Vagina (tissue), 2 donors: ENCODE measurements at places on chromosomes 13 and 19.

DNA sequence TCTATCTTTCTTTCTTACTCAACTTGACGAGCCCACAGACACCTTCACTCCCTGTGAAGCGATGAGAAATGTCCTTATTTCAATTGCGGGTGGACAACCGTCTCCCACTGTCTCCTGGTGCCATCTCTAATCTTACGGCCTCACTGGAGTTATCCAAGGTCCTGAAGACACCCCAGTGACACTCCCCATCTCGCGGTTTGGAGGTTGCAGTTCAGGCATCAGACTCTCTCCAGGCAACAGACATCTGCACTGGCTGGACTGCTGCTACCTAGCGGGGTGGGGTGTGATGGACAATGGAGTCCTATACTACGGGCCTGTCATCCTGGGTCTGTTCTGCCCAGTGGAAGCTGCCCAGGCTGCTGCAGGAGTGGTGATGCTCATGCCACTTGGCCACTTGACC lies 18.3 kb upstream of the IRS2 start:
- no peak for DNase-seq

GRCh38 chr19:43620061-43621001 lies 902 bp upstream of the ZNF428 start:
- no peak for DNase-seq

DNA sequence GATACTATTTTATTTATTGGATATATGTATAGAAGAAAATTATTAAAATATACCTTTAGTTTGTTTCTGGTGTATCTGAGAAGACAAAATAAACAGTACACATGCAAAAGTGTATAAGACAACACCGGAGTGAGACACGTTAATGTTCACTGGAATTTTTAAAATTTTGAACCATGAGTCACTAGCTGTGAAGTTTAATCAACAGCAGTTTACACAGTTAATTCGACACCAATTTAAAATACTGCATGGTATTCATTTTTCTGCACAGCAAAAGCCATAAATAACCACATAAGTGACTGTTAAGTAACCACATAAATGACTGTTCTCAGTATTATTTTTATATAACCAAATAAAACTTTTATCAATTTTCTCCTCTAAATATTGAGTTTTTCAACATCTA lies 418.7 kb upstream of the NBEA start:
- DNase-seq, result no peak

GRCh38 chr19:10748927-10749434 lies 31.1 kb downstream of the DNM2 start:
- no peak for DNase-seq

GRCh38 chr19:48443256-48443655 lies 2.5 kb upstream of the GRWD1 start:
- no peak for DNase-seq

DNA sequence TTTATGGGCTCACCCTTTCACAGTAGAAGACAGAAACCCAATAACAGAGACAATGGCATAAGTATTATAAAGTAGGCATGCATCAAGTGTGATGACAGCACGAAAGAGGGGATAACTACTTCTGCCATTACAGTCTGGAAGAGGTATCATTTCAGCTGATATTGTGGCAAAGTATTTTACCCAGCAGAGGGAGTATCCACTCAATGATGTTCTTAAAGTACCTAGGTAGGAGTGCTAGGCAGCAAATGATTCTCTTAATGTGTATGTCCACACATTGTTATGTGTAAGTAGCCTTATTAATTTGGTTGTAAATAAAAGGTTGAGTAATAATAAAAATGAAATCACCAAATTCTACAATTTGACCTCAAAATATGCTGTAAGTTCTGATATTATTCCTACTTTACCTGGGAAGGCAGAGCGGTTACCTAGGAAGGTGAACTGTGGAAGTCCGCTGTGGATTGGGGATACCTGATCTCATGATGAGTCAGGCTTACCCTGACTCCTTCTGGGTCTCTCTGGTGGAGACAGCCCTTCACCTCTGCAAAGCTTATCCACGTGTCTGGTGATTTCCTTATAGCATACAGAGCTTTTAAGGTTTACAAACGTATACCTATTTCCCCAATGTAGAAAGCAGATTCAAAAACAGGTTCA lies 4.1 kb upstream of the UBAC2 start:
- DNase-seq, result no peak

GRCh38 chr13:42409075-42409474 lies 137.1 kb downstream of the AKAP11 start:
- no peak for DNase-seq

DNA sequence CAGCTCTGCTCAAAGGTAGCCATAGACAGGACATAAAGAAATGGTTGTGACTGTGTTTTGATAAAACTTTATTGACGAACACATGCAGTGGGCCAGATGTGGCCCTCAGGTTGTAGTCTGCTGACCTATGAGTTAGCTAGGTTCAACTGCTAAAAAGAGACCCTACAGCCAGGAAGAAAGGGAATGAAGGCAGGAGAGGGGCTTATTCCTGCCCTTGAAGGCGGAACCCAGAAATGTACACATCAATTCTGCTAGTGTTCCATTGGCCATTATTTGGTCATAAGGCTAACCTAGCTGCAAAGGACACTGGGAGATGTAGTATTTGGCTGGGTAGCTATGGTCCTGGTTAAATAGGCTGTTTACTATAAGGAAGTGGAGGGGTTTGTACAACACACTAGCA lies 18.0 kb downstream of the APBA3 start:
- no peak for DNase-seq

DNA sequence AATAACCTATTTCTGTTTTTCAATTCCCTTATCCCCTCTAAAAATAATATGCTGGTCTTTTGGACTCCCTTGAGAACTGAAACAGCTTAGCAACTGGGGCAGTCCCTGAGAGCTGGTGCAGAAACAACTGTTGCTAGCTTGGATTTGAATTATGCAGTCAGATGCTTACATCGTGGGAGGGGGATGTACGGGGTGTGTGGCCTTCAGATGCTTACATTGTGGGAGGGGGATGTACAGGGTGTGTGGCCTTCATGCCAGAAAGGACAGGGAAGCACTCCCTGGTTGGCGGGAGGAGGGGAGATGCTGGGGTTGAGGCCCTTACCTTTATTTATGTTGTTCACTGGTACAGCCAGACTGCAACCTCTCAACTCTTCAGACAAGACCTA lies 25.6 kb downstream of the LRCH1 start:
- DNase-seq, result no peak

- DNase-seq, result no peak
These were observed 14.8 kb downstream of the LYPD3 start for GRCh38 chr19:43450545-43450997.

DNA sequence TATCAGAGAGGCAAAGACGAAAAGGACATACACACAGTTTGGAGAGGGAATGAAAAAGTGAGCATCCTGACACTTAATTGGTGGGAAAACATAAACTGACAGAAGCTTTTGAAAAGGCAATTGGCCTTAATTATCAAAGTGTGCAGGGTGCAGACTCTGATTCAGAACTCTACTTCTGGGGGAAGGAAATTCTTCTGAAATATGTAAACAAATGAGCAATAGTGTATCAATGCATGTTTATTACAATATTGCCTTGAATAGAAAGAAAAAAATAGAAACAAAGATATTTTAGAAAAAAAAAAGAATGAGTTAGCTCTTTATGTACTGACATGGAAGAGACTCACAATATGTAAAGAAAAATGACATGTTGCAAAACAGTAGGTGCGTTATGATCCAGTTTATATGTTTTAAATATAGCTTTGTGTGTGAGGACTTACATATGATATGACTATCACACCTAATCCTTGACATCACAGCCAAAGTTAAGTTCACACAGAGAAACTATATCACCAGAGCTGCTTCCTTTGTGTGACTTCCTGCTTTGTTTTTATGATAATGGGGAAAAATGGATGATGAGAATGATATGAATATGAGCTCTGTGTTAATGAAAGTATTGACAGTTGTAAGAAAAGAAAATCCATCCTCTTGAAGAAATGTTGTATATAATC lies 182.4 kb downstream of the KCTD12 start:
- no peak for DNase-seq

GRCh38 chr13:45021250-45021649 lies 31.9 kb downstream of the GPALPP1 start:
- DNase-seq, result no peak

DNA sequence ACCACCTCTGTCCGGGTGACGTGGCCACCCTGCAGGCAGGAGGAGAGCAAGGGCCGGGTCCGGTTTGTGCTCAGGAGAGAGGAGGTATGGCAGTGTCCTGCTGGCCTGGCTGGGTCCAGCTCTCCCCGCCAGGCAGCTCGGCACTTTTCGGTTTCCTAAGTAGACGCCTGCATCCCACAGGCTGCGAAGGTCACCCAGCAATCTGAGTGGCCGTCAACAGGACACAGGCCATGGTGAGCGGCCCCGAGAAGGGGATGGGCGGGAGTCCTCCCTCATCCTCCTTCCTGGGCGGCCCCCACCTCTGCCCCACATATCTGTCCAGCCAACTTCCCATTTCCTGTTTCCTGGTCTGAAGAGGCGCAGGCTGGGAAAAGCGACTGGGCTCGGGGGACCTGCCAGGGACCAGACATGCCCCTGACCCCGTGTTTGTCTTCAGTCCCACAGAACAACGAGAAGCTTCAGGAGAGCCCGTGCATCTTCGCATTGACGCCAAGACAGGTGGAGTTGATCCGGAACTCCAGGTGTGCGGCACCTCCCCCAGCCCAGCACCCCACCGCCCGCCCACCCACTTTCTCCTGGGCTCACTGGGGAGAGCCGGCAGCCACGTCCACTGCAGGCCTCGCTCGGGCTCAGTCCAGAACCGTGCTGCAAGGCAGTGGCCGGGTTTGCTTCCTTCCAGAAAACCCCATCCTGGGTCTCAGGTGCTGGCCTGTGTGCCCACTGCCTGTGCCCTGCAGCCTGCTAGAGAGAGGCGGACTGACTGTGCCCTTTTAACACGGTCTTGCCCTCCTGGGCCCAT lies 16.3 kb downstream of the PIAS4 start:
- DNase-seq, result no peak
